ENCODE measurements at places on chromosomes 7 and 10.

- DNase-seq, result no peak
Measured at GRCh38 chr7:47227762-47228177, 354.1 kb downstream of the TNS3 start.

GRCh38 chr7:106367018-106367420, 82.2 kb upstream of the NAMPT start:
- no peak for DNase-seq

- no peak for DNase-seq
Measured at GRCh38 chr10:44742248-44742647, 168.9 kb upstream of the TMEM72 start.

DNA sequence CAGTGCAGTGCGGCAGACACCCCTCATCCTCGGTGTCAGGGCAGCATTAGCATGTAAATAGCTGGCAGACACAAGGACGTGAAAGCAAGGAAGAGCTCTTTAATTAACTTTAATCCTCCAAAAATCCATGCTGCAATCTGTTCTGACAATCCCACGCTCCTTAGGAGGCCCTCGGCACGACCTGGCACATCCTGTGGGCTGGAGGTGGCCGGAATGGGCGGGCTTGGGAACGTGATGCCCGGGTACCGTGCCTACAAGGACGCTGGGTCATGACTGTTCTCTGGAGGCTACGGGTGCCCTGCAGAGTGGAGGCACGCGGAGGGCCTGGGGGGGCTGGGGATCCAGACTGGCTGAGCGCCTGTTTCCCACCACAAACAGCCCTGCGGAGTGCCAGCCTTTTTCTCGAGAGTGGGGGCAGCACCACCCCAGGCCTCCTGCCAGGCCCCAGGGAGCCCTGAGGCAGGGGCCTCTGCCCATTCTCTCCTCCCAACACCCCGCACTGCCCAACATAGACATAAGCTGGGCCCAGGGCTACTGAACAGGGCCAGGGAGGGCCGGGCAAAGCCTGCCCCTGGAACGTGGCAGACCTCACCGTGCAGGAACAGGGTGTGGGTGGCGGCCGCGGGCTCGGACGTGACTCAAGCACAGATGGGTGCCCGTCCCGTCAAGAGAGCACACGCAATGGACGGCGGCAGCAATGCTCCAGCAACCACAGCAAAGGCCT, 189.3 kb downstream of the MAD1L1 start:
- DNase-seq, result no peak

- no peak for DNase-seq
Measured at GRCh38 chr10:122515022-122515424, 45.5 kb upstream of the DMBT1 start.

DNA sequence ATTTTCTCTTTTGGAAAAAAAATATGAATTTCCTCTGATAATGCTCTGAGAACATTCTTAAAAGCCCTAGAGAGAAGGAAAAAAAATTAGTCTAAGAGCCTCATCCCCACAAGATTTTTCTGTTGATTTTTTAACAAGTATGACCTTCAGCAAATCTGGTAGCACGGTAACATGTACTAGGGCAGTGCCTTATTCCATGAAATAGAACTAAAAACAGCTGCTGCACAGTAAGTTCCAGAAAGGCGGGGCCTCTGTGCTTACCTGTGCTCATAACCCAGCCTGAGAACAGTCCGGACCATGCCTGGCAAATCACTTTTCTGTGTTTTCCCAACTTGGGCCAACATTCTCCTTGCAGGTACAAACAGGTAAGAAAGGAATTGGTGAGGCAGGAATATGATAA, 519.1 kb upstream of the AKR1E2 start:
- DNase-seq, result peak; percentile 47

DNA sequence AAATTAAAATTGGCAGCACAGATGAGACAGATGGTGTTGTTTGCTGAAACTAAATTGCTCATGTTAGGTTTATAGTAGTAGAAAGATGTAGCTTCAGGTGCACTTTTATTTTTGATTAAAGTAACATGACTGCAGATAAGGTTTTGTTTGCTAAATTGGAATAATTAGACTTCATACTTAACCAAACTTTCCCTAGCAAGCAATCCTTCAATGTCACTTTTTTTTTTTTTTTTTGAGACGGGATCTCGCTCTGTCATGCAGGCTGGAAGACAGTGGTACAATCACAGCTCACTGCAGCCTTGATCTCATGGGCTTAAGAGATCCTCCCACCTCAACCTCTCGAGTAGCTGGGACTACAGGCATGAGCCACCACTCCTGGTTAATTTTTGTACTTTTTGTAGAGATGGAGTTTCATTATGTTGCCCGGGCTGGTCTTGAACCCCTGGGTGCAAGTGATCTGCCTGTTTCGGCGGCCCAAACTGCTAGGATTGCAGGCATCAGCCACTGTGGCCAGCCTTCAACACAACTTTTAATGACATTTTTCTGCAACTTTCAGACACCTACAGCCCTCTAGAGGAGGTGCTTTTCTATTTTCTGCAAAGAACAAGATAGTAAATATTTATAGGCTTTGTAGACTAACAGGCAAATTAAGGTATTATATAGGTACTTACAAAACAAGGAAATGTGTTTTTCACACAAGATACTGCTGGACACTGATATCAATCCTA, 84.8 kb upstream of the CCNY start:
- no peak for DNase-seq

DNA sequence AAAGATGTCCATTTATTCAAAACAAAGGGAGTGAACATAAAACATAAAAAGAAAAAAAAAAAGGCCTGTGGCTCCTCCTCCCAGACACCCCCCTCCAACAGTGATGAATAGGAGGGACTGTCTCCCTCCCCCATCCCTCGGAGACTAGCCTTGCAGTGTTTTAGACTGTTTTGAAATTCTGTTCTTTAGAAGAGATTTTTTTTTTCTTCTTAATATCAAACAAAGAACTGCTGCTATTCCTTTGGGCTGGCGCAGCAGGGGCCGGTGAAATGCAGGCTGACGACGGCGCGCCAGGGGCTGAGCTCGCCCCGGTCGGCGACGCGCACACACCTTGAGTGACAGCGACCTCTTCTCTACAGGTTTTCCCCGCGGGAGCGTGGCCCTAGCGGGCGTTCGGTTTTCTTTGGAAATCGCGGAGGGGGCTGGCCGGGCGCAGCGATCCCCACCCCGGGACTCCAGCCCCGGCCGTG, at the start of gene LANCL2:
LANCL2 (plus strand) TSS at position 133 of the 470 bp plus-strand sequence. CDS start 689 bp downstream, outside the sequence.
- DNase-seq, result peak; percentile 91

- DNase-seq, result no peak
Measured at GRCh38 chr7:128908750-128909624, 1.5 kb downstream of the KCP start.

- DNase-seq, result no peak
Measured at GRCh38 chr7:155482511-155483183, 24.7 kb downstream of the EN2 start.

DNA sequence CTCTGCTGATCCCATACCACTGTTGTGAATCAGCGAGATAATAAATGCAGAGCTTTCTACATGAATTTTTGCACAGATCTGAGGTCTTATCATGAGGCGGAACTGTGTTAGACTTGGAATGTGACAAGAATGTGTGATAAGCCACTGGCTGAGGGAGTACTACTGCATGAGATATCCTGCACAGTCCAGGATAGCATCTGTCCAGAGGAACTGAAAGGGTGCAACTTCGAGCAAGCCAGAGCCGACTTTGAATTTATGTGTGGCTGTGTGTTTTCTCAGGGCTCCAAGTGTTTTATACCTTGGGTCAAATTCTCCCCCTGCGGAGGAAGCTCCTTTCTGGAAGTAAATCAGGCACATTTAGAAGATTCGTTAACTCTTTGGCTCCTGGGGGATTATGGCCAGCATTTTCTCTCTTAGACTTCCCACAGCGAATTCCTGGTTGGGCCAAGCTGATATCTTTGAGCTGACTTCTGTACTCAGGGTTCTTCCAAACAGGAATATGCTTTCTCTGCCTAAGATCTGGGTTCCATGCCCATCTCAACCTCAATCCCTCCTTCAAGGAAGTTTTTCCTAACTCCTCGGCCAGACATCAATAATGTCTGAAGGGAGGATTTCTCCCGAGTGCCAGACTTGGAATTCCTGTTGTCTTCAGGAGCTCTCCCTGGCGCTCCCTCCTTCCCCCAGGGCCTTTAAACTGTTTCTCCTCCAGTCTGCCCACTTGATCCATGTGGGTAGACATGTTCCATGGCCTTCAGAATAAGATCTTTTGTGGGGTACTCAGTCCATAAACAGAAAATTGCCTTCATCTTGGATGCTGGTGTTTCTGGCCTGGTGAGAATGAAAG, 2.5 kb upstream of the MEST start:
- DNase-seq, result peak; percentile 24

DNA sequence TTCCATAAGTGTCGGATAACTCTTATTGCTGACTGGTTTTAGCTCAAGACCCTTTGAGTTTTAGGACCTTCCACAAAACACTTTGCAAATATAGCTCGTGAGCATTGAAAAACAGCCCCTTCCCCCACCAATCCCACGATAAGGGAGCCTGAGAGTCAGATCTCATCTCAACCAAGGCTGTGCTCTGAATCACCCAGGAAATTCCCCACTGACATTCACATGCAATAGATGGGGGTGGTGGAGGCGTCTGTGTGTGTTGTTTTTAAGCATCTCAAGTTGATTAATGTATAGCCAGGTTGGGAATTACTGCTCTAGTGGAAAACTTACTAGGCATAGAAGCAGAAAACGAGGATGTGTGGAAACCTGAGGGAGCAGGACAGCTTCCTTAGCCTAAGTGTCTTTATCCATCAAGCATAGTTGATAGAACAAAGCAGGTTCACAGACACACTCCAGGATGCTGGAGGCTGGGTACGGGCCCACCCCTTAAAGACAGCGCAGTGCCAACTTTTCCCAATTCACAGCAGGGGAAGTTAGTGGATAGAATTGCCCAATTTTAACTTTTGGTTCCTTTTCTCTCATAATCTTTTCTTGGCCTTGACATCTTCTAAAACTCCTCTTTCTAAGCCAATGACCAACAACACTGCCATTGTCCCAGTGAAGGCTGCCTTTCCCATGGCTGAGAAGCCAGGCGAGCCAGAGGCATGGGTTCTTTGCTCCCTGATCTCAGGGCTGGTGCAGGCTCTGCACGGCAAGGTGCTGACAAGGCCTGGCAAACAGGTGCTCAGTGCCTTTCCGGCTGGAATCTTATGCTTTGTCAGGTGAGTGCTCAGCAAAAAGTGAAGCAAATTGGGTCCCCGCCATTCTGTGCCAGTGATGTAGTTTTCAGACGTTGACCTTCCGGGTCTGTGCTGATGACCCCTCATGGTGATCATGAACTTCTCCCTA, 98.5 kb upstream of the INSIG1 start:
- no peak for DNase-seq

- DNase-seq, result no peak
Measured at GRCh38 chr7:94507462-94507861, 2.1 kb upstream of the CASD1 start.

GRCh38 chr10:43913676-43914235, 265.1 kb upstream of the ZNF32 start:
- peak; percentile 66 for DNase-seq

DNA sequence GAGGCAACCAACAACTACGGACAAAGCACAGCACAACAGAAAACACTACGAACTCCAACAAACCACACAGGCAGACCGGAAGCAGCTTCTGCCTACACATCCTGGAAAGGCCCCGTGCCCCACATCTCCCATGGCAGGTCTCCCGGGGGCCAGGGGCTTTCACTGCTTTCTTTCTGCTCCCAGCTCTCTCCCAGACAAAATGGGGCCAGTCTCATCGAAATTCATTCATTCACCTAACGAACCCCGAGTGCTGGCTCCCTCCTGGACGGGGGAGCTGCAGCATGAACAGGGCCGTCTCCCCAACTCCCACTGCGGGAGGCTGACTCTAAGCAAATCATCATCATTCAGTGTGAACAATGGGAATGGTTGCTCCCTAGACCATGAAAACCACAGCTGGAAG, 47.6 kb upstream of the NANOS1 start:
- peak; percentile 66 for DNase-seq

DNA sequence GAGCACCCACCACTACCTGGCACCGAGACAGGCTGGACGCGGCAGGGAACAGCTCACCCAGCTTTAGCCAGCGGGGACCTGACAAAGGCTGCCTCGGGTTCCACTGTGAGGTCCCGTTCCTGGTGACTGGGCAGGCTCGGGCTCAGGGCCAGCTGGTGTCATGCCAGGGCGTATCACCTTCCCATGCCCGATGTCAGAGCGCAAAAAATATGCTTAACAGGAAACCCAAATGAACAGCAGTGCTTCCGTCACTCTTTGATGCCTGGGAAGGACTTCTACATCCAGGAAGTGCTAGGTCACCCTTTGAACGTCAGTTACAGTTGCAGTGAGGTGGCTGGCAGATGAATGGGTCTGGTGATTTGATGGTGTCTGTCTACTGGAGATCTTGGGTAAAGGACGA, 106.0 kb downstream of the ADARB2 start:
- no peak for DNase-seq

- no peak for DNase-seq
Measured at GRCh38 chr7:87331687-87332252, 13.7 kb upstream of the CROT start.

- DNase-seq, result no peak
Measured at GRCh38 chr7:28517206-28517605, 104.9 kb downstream of the CREB5 start.

DNA sequence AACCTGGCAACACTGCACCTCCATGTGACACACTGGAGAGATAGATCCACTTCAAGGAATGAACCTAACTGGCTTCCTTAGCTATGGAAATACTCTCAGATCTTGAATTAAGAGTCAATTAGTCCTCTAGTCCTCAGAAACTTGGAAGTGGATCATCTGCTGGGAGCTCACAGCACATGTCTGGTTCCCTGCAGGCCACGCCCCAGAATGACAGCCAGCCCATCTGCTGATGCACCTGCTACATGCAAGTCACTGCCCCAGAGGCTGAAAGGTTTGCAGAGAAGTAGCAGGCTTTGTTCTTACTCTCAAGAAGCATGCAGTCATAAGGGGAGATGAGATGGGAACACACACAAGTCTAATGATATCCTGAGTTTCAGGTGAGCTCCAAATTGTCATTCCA, 275.9 kb downstream of the SKAP2 start:
- DNase-seq, result peak; percentile 74

GRCh38 chr7:33722383-33723101, 182.8 kb upstream of the BMPER start:
- no peak for DNase-seq

DNA sequence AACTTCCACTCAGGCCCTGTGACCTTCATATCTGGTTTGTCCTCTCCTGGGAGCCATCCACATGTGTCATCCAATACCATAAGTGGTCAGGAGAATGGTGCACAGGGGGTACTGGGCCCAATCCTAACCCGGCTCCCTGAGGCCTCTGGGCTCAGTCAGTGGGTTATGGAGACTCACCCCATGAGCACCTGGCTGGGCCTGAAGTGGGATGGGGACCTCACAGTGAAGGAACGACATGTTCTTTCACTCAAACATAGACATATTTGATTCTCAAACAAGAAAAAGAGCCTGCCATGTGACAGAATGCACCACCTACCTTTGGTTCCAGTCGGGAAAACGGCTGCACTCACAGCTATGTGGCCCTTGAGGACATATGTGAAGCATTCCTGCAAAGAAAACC, 51.8 kb downstream of the XPNPEP1 start:
- DNase-seq, result no peak

- DNase-seq, result no peak
Measured at GRCh38 chr10:86636311-86636710, 18.0 kb upstream of the OPN4 start.

Data from esophagus muscularis mucosa (tissue), 4 donors.